ENCODE measurements at places on chromosomes 1 and 21. TPM values are rescaled to one million over a fixed set of nuclear protein-coding genes. Genes with fewer than 3 reads are reported as not detected.

The ZSCAN20 gene
- 5.8 TPM for total RNA-seq

GRCh38 chr1:19861842-19862530, 20.2 kb upstream of the OTUD3 start:
- no peak for DNase-seq

The RPTN gene
- not detected for total RNA-seq

- no peak for DNase-seq
These were observed 23.7 kb upstream of the EDARADD start for GRCh38 chr1:236370420-236370819.

- no peak for DNase-seq
These were observed 20.8 kb downstream of the ACADM start for GRCh38 chr1:75745276-75745675.

The WDR64 gene
- not detected for total RNA-seq

The AKNAD1 gene
- total RNA-seq, result not detected

GRCh38 chr1:85340427-85340826, 64.0 kb upstream of the BCL10 start:
- peak; percentile 33 for DNase-seq

DNA sequence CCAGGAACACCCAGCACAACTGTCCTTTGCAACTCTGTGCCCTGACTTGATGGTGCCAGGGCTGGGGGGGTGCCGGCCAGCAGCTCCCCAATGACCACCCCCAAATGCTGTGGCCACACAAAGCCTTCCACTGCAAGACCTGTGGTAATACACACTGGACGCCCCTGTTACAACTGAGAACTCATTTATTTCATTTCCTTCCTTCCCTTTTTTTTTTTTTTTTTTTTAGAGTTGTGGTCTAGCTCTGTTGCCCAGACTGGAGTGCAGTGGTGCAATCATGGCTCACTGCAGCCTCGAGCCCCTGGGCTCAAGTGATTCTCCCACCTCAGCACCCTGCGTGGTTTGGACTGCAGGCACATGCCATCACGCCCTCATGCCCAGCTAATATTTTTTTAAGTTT, 25.2 kb downstream of the TP73 start:
- no peak for DNase-seq

GRCh38 chr1:220927442-220927841, 48.2 kb downstream of the HLX start:
- DNase-seq, result no peak

DNA sequence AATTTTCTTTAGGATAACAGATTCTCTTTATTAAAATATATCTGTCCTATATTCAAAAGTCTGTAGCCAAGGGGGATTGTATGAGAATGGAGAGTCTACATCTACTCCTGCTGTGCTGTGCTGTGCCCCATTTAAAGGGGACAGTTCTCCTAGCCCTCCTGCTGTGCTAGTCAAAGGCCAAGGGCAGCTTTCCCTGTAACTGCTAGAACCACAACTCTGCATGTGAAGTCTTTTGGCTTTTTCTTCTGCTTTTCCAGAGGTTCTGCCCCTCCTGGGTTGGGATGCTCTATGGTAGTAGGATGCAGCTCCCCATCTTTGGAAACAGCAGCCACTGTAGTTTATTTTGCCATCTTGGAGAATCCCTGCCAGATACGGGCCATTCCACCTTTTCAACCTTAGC, 197.5 kb upstream of the JUN start:
- no peak for DNase-seq

DNA sequence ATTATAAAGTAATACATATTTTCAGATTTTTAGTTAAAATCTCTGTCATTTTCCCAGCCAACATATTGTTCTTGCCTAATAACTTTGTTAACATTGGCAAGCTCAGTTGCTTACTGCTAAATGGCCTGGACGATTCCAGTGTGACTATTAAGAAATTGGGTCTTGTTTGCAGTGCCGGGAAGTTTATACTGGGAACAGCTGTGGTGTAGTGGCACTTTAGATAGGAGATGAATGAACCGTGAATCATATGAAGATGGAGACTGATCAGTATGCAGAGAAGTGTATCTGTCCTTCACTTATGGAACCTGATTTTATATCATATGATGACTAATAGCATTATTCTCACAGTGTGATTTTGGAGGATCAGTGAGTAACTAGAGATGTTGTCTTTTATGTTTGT, 3.3 kb downstream of the CHRM3 start:
- no peak for DNase-seq

The LCE1C gene
- not detected for total RNA-seq

DNA sequence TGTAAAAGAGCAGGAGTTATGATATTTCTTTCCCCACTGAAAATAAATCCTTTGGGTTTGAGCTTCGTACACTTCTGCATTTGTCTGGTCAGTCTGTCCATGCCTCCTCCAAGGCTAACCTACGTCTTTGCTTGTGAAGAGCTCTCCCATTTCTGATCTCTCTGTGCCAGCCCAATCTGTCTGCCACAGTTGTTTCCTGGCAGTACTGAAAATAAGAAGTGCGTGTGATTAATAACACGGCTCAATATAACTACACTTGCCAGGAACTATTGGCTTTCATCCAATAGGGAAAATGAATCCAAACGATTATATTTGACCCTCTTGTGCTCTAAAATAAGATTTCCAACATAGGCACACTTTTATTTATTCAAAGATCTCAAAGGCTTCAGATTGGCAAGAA, 19.2 kb upstream of the COL24A1 start:
- peak; percentile 73 for DNase-seq

The GPR25 gene
- not detected for total RNA-seq

- no peak for DNase-seq
These were observed 3.9 kb upstream of the SLC27A3 start for GRCh38 chr1:153771261-153771660.

GRCh38 chr1:29830916-29831315, 594.6 kb downstream of the PTPRU start:
- no peak for DNase-seq

DNA sequence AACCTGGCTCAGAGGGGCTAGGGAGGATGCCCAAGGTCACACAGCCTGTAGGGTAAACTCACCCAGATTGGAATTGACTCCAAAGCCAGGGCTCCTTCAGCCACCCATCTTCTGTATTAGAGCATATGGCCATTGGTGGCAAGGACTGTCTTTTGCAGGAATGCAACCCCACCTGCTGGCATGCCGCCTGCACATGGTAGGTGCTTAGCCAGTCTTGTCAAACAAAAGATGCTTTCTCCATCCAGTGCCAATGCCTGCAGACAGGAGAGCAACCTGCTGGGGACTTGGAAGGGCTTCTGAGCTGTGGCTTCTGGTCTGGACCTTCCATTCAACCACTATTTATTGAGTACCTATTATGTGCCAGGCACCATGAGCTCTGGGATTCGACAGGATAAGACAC, 95.3 kb upstream of the TMEM51 start:
- DNase-seq, result no peak

The CDC42BPA gene
- 88.1 TPM for total RNA-seq

DNA sequence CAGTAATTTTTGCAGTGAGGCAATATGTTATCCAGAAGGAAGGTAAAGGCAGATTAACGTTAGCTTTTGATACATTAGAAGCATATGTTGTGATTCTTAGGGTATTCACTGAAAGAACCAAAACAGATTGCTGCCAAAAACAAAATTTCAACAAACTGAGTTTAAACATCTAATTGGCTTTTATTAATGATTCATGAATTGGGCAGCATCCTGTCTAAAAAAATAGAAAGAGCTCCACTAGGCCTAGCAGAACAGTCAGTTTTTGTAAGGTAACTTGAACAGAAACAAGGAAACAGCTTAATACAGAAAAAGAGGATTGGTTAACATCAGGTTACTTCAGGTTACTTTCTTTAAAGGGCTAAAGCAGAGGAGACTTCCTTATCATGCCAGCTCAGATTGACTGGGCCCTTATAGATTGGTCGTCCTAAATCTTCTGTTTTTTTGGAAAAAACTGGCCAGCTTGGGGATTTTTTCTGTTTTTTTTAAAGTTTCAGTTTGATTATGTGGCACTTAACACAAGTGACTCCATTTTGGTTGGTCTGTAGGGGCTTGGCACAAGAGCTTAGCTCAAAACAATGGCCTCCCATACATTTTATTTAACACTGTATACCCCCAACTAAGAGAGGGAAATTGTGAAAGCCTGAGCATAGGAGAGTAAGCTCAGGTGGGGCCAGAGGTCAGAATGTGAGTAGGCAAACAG, 36.8 kb upstream of the GALNT2 start:
- DNase-seq, result no peak

GRCh38 chr1:192810253-192810880, 1.5 kb downstream of the RGS2 start:
- peak; percentile 47 for DNase-seq

DNA sequence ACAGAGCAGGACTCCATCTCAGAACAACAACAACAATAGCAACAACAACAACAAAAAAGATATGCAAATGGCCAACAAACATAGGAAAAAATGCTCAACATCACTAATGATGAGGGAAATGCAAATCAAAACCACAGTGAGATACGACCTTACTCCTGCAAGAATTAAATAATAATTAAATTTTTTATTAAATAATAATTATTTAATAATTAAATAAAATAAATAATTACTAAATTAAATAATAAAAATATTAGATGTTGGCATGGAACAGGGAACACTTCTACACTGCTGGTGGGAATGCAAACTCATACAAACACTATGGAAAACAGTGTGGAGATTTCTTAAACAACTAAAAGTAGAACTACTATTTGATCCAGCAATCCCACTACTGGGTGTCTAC, 1022.3 kb upstream of the B3GALT2 start:
- no peak for DNase-seq

GRCh38 chr1:165542015-165542631, 1.7 kb upstream of the LRRC52 start:
- no peak for DNase-seq

- DNase-seq, result no peak
These were observed 71.6 kb downstream of the IVNS1ABP start for GRCh38 chr1:185245466-185245865.

GRCh38 chr1:218480137-218480536, 135.0 kb downstream of the TGFB2 start:
- DNase-seq, result peak; percentile 93

The SIKE1 gene
- 46.6 TPM for total RNA-seq

GRCh38 chr21:32389337-32390015, 3.3 kb downstream of the URB1 start:
- no peak for DNase-seq

The MASP2 gene
- 0.53 TPM for total RNA-seq

- peak; percentile 91 for DNase-seq
These were observed 5.7 kb downstream of the KRTCAP2 start for GRCh38 chr1:155167166-155168104.

DNA sequence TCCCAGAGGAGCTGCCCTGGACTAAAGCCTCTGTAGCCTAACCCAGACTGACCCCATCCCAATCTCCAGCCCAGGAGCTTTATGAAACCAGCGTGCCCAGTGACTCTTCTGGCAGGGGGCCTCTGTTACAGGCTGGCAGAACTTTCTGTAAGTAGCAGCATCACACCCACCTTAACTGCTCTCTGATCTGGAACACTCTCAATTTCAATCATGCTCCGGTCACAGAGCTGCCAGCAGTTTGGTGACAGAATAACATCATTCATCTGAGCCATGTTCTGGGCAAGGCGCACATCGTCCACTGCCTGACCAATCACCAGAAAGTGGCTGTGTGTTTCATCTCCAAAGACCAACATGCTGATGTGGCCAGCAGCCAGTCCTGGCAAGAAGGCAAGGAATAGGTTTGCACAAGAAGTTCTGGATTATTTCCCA, 14.7 kb downstream of the ADCY10 start:
- DNase-seq, result no peak

The FGR gene
- not detected for total RNA-seq

- no peak for DNase-seq
These were observed 284.4 kb upstream of the DUSP10 start for GRCh38 chr1:222026280-222026679.

DNA sequence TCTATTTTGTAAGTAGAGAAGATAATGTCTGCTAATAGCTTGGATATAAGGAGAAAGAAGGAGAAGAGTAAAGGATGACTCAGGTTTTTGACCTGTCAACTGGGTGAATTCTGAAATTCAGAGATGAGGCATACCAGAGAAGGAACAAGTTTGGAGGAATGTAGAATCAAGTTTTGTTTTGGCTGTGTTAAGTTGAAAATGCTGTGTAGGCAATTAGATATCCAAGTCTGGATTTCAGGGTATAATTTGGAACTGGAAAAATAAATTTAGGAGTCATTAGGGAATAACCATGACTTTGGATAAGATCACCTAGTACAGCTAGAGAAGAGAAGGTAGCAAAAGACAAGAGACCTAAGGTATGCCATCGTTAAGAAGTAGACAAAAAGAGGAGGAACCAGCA, 22.4 kb upstream of the GNG4 start:
- no peak for DNase-seq

The ADAMTS1 gene
- 16.3 TPM for total RNA-seq

GRCh38 chr1:9073143-9073542, 3.7 kb upstream of the SLC2A5 start:
- DNase-seq, result no peak

DNA sequence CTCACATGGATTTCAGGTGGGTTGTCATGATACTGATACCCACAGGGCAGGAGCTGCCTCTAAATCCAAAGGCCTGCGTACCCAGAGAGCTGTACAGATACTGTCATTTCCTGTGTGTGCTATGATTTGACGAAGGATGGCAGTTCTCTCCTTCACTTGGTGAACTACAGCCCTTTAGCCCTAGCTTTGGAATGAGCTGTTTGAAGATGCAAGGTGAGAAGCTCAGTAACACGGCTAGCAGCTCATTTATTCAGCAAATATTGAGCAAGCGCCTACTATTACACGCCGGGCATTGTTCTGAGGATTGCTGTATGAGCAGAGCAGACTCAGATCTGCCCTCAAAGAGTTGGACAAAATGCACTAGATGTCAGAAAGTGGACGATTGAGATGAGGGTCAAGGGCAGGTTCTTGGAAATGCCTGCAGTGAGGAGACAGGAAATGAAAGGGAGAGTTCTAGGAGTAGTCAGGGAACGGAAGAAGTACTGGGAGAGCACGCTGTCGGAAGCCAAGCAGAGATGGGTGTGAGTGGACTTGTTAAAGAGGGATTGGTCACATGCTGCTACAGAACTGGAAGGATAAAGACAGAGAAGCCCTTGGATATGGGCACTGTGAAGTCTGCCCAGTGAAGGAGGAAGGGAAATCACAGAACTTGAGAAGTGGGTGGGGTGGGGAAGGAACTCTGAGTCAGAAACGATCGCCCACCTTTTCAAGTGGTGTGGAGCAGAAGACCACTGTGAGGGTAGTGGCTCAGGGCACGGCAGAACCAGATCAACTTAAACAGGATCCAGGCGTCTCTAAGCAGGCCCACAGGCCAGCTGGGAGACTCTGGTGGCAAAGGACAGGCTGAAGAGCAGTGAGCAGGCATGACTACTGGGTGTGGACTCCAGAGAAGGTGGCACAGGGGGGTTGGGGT, 7.1 kb downstream of the PTGFRN start:
- DNase-seq, result peak; percentile 21

DNA sequence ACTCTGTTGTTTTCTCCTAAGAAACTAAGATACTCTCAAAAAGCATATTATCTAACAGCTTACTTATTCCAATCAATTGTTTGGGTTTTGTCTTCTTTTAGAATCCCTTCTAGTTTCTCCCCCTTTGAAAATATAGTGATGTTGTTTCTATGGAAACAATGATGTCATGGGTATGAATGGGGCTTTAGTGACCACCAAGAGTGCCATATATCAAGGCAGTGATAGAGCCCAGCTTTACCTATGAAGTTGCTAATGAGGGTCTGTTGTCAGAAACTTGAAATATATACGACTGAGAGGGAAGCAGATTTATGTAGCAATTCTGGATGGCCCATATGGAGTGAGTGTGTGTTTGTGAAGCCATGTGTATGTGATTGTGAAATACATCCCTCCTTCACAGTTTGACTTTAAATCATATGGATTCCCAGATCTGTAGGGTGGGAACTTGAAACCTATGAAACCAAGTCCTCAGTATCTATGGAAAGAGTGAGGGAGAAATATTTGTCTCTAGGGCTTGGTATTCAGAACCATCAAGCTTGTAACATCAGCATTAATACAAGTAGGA, 116.7 kb downstream of the SPATA46 start:
- DNase-seq, result no peak

The ECE1 gene
- total RNA-seq, result 496 TPM

Data from endothelial cell of umbilical vein (primary cell).